GM12891 (cell line): ENCODE measurements at places on chromosomes 12 and 14.

- DNase-seq: no peak
Observed at GRCh38 chr12:25276199-25276937, 25.6 kb upstream of the KRAS start.

- peak; percentile 55 for DNase-seq
Observed at GRCh38 chr14:75426332-75427125, 1.3 kb upstream of the JDP2 start.

DNA sequence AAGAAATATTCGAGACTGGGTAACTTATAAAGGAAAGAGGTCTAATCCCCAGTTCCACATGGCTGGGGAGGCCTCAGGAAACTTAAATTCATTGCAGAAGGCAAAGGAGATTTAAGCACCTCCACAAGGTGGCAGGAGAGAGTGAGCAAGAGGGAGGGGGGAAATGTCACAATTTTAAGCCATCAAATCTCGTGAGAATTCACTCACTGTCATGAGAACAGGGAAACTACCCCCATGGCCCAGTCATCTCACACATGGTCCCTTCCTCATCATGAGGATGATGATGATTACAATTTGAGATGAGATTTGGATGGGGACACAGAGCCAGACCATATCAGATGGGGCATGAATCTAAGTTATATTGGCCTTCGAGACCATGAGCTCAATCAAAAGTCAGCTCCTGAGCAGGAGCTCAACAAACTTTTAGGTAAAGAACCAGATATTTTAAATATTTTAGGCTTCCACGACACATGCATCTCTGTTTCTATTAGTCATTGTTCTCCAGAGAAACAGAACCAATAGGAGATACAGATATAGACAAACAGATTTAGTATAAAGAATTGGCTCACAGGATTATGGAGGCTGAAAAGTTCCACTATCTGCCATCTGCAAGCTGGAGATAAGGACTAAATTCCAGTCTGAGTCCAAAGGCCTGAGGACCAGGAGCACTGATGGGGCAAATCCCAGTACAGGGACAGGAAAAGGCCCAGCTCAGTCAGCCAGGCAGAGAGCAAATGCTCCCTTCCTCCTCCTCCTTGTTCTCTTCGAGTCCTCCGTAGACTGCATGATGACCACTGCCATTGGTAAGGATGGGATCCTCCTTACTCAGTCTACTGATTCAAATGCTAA is 24.9 kb downstream of the DGLUCY start:
- no peak for DNase-seq

- no peak for DNase-seq
Observed at GRCh38 chr12:131861261-131862083, 33.0 kb upstream of the ULK1 start.

GRCh38 chr12:78306236-78306635 is 475.5 kb downstream of the NAV3 start:
- no peak for DNase-seq

- DNase-seq: no peak
Observed at GRCh38 chr14:56133547-56133946, 15.3 kb downstream of the PELI2 start.

GRCh38 chr12:111181143-111181726 is 187.7 kb downstream of the PHETA1 start:
- no peak for DNase-seq
